ENCODE measurements at places on chromosomes 13 and 19.

GRCh38 chr19:55088543-55089341, 13.1 kb downstream of the EPS8L1 start:
- DNase-seq = peak; percentile 81

DNA sequence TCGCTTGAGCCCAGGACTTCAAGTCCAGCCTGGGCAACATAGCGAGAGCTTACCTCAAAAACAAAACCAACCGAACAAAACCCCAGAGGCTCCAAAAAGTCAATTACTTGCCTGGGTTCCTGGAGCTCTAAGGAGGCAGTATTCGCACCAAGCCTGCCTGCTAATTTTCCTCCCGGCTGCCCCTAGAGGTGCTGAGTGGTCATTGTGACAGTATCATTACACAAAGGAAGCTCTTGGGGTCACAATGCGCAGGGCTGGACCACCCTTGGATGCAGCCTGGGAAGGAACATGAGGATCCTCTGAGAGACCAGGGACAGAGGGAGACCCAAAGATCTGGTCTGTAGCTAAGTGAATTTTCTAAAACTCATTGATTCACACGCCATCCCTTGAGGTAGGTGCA, 8.5 kb upstream of the PEX11G start:
- DNase-seq = peak; percentile 52

DNA sequence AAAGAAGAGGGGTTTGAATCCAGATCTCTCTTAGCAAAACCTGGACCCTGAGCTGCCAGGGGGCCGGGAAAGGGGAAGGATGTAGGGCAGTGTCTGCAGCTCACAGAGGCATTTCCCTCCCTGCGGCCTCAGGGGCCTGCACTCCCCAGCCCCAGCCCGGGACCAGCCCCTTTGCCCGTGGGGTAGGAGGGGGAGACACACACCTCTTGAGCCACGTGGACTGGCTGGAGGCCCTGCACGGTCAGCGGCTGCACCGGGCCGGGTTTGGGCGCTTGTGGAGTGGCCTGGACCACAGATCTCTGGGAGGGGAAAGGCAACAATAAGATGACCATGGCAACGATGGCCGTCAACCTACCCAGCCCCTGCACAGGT, 26.9 kb downstream of the RFX1 start:
- no peak for DNase-seq

DNA sequence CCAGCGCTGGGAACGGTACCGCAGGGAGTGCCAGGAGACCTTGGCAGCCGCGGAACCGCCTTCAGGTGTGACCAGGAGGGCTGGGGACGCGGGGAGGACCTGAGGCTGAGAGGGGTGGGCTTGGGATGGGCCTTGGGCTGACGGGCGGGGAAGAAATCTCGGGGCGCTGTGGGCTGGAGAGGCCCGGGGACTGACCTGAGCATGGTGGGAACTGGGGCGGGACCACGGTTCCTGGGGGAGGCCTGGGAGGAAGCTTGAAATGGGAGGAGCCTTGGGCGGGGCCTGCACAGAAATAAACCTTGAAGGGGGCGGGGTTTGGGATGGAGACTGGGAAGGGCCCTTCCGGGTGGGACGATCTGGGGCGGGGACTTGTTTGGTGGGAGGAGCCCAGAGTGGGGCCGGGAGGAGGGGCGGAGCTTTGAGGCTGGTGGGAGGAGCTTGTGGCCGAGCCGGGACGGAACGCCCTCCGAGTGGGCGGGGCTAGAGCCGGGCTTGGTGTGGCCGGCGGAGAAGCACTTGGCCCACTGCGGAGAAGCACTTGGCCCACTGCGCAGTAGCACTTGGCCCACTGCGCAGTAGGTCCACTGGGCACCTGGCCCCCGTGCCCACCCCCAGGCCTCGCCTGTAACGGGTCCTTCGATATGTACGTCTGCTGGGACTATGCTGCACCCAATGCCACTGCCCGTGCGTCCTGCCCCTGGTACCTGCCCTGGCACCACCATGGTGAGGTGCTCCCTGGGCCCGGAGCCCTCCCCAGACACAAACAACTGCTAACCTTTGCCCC, 2.8 kb downstream of the GIPR start:
- DNase-seq = peak; percentile 91

DNA sequence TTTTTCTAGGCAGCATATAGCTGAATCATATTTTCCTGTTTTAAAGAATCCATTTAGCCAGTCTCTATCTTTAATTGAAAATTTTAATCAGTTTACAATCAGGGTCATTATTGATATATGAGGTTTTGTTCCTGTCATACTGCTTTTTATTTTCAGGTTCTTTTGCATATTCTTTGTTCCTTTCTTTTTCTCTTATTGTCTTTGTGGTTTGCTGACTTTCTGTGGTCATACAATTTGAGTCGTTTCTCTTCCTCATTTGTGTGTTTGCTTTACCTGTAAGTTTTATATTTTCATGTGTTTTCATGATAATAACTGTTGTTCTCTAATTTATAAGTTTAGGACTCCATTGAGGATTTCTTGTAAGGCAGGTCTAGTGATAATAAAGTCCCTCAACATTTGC, 812.6 kb downstream of the DACH1 start:
- DNase-seq = no peak

DNA sequence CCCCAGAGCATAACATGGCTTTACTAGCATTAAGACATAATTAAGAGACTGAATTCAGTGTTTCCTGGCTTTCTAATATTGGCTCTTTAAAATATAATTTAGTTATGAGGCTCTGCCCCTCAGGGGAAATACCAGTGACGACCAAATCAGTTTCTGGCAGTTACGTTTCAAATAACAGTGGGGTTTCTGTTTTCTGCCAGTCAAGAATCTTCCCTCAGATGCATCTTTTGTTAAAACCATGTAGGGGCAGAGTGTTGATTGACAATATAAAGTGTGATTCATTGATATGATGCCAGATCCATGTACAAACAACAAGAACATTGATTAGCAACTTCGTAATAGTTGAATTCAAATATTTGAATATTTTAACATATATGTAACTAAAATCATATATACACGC, 1169.7 kb downstream of the DIAPH3 start:
- DNase-seq = no peak

- DNase-seq = no peak
These were observed 502.8 kb downstream of the COG6 start for GRCh38 chr13:40158218-40158617.

GRCh38 chr13:72205773-72206172, 338.8 kb upstream of the DACH1 start:
- no peak for DNase-seq

DNA sequence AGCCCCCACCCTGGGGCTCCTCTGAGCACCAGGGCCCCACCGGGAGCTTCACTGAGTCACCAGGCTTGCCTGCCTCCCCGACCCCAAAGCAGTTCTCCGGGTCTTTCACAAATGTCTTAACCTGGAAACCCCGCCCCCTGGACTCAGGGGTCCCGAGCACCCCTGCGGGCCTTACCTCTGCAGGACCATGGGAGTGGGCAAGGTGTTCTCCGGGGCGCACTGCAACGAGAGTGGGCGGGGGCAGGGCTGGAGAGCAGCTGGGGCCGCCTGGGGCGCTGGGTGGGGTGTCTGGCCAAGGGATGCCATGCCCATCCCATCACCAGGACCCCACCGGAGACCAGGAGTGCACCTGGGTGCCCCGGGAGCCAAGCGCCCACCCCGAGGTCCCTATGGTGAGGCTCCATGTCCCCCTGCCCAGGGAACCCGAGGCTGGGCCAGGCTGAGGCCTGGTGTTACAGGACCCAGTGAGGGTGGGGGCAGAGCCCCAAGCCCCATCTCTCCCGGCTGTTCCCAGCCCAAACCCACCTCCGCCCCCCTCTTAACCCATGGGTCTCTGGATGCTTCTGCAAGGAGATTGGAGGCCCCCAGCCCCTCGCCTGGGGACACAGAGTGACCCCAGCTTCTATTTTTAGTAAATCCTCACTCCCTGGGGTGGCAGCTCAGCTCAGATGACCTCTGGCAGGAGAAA, 10.9 kb downstream of the MKNK2 start:
- no peak for DNase-seq

- DNase-seq = no peak
These were observed 1.1 kb upstream of the SHD start for GRCh38 chr19:4278010-4278409.

DNA sequence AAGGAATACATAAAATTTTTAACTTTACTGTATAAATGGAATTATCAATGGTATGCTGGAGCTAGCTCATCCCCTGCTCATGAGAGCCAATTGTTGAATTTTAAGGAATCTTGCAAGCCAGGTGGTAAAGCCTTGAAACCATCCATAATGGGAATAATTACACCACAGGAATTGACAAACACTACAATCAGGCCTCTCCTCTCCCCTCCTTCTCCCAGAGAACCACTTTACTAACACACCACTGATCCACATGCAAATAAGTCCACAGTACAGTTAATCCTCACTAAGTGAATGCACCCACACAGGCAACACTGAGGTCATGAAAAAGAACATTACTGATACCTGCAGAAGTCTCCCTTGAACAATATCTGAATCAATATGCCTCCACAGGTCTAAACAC, 140.5 kb downstream of the KLF12 start:
- DNase-seq = no peak

DNA sequence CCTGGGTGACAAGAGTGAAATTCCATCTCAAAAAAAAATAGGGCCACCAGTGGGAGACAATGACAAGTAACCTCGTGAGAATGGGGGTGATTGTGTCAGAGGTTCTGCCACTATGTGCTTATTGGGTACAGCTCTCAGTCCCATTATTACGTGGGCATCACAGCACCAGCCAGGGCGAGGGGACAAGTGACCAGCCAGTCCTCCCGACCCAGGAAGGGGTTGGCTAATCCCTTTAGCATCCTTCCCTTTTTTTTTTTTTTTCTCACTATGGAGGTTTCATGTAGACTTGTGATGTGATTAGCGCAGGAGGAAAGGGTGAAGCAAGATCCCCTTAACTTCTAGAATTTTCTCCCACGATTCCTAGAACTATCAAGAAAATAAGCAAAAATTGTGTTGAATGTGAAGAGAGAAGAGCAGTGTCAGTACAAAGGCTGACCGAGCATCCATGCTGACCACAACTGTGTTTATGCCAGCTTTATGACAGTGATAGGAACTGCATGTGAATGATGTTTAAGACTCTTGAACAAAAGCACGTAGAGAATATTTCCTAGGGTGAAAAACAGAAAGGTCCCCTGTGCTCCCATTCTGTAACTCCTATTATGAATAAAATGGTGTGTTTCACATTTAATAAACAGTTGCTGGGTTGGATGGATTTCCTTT, 50.0 kb downstream of the ALOX5AP start:
- DNase-seq = no peak

GRCh38 chr13:105462098-105462497, 1073.4 kb downstream of the EFNB2 start:
- DNase-seq = no peak

GRCh38 chr19:56597696-56598095, 2.6 kb downstream of the ZNF71 start:
- DNase-seq = no peak

DNA sequence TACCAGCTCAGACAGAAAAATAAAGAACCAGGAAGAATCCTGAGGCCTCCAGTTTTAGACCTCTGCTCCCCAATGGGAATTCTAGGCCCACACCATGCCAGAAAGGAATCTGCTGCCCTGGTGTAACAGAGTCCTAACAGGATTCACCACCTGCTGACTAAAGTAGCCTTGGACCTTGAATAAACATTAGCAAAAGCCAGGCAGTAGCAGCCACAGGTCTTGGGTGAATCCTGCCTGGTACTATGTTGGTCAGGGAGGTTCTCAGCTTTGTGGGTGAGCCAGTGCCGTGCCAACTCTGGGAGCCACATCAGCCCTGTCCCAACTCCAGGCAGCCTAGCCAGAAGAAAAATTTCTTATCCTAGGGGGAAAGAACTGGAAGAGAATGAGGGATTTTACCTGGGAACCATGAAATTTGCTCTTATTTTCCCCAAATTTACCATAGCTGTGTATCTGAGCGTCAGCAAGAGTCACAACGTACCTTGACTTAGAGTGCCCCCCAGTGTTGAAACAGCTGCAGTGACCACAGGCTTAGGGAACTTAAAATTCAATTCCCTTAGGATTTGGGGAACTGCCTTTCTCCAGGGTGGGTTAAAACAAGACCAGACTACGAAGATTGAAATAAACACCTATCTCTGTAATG, 1895.6 kb upstream of the PRR20A start:
- DNase-seq = no peak

DNA sequence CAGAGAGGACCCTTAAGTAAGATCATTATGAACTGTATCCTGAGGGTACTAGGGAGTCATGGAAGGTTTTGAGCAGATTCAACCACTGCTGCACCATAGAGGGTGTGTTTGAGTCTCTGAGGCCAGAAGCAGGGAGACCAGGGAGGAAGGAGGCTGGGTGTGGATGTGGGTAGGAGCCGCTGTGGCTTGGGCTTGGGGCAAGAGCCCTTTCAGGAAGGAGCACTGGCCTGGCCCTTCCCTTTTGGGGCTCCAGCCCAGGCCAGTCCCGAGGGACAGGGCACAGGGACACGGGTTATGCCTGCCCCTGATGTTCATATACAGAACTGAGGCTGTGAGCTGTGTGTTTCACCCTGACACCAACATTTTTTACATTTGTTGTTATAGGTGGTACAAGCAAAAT, 7.2 kb downstream of the CIC start:
- DNase-seq = no peak

- DNase-seq = no peak
These were observed 50.4 kb downstream of the RASA3 start for GRCh38 chr13:114081761-114082681.

- no peak for DNase-seq
These were observed 4.9 kb downstream of the TMEM259 start for GRCh38 chr19:1015782-1016646.

- no peak for DNase-seq
These were observed 1063.8 kb downstream of the EFNB2 start for GRCh38 chr13:105471673-105472072.

- peak; percentile 24 for DNase-seq
These were observed 11.4 kb downstream of the PCCA start for GRCh38 chr13:100100115-100100879.

DNA sequence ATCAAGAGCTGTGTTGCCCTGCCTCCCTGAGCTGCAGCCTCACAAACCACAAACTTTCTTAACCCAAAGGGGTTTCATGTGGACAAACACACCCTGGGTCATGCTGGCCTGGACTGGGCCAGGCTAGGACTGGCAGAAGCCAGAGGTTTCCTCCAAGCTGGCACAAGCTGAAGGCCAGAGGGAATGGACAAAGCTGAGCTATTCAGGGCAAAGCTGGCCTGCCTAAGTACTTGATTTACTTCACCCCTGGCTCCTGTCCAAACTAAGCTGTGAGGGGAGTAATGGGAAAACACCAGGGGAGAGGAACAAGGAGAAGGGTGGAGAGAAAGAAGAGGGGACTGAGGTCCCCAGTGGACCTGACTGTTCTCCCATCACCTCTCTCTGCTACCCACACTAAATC, 6.2 kb downstream of the CPAMD8 start:
- DNase-seq = no peak

- no peak for DNase-seq
These were observed 54.6 kb upstream of the MYO16 start for GRCh38 chr13:108574856-108575255.

GRCh38 chr13:76790980-76791819, 95.0 kb downstream of the KCTD12 start:
- DNase-seq = no peak

- DNase-seq = peak; percentile 71
These were observed 984 bp downstream of the RPS11 start for GRCh38 chr19:49497047-49497788.
